ENCODE measurements at places on chromosomes 6 and 20.

GRCh38 chr6:15184441-15184861 is 61.4 kb upstream of the JARID2 start:
- no peak overlapping the region for H3K4me3 ChIP-seq
- no peak overlapping the region for H3K27ac ChIP-seq
- H3K27me3 ChIP-seq, result no peaks in the 10 kb centered on the region
- H3K4me1 ChIP-seq, result no peaks in the 10 kb centered on the region

- no peak overlapping the region for H3K27ac ChIP-seq
- no peak overlapping the region for H3K4me3 ChIP-seq
- no peaks in the 10 kb centered on the region for H3K27me3 ChIP-seq
Observed at GRCh38 chr20:64069614-64070243, 6.7 kb downstream of the TCEA2 start.

DNA sequence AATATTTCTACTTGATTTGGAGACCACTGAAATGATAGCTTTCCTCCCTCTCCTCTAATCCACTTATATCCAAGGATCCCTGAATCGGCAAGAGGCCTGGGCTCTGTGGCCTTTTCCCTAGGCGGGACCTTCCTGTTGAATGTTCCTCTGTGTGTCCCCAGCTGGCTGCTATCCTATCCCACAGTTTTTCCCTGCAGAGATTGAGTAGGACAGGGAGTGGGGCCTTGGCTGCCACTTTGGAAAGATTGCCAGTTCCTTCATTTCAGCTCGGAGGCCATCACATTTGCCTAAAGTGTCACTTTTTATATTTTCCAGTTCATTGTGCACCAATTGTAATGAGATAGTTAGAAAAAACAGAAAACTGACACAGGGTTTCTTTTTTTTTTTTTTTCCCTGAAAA is 38.9 kb upstream of the SMIM8 start:
- H3K4me3 ChIP-seq, result no peak overlapping the region
- H3K27me3 ChIP-seq, result no peaks in the 10 kb centered on the region
- DNase-seq, result no peak
- H3K4me1 ChIP-seq, result no peaks in the 10 kb centered on the region
- H3K27ac ChIP-seq, result no peak overlapping the region

GRCh38 chr20:53738039-53738944 is 144.7 kb upstream of the ZNF217 start:
- H3K36me3 ChIP-seq, result no peaks in the 10 kb centered on the region
- peak overlapping the region; percentile 87 for H3K27ac ChIP-seq
- peak; percentile 91 for DNase-seq
- H3K4me3 ChIP-seq, result no peak overlapping the region

GRCh38 chr20:36658300-36658699 is 12.3 kb upstream of the SLA2 start:
- no peak overlapping the region for H3K27ac ChIP-seq
- no peaks in the 10 kb centered on the region for H3K36me3 ChIP-seq
- no peak overlapping the region for H3K4me3 ChIP-seq
- no peaks in the 10 kb centered on the region for H3K4me1 ChIP-seq
- H3K27me3 ChIP-seq, result no peaks in the 10 kb centered on the region
- DNase-seq, result no peak

DNA sequence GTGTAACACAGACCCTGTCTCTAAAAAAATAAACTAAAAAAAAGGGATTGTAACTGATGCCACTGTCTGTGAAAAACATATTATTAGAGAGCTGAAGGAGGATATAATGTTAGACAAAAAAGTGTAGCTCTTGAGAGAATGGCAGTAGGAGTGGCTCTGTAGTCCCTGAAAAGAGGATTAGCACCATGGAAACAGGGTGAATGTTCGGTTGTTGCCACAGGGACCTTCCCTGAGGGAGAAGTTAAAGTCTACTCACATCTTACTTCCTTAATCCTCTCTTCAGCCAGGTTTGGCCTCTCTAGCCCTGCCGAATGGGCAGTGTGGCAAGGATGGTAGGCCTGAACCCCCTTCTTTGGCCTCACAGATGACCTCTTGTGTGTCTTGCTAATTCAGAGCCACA is 12.1 kb downstream of the SCAND1 start:
- no peak overlapping the region for H3K27ac ChIP-seq
- H3K27me3 ChIP-seq, result no peaks in the 10 kb centered on the region
- H3K4me3 ChIP-seq, result no peak overlapping the region
- H3K36me3 ChIP-seq, result peaks cover 12% of the 10 kb centered on the region
- no peaks in the 10 kb centered on the region for H3K4me1 ChIP-seq

Data from thyroid gland (tissue), 4 donors.